A549 treated with Hydrocortisone at 1 μM for 4 hours (cell line): ENCODE measurements at places on chromosomes 11 and 22. TPM values are rescaled to one million over a fixed set of nuclear protein-coding genes. Genes with fewer than 3 reads are reported as not detected.

ACRV1 gene
- total RNA-seq, result 0.08 TPM in 1 of 5 replicates, not detected in the others

APOL5 gene
- total RNA-seq, result not detected in 5 replicates

SVIP gene
- 8.6 to 14.3 TPM (median 13.1 TPM) in 5 replicates for total RNA-seq

TMPRSS5 gene
- 0.07 to 0.15 TPM (median 0.08 TPM) in 5 replicates for total RNA-seq

DUSP8 gene
- 0.74 to 1.5 TPM (median 1.2 TPM) in 5 replicates for total RNA-seq

YPEL1 gene
- 0.14 to 0.47 TPM (median 0.23 TPM) in 5 replicates for total RNA-seq

SMTNL1 gene
- not detected in 5 replicates for total RNA-seq

CD3G gene
- not detected in 5 replicates for total RNA-seq

EXPH5 gene
- 0.02 to 0.05 TPM (median 0.02 TPM) in 5 replicates for total RNA-seq

TCP11L1 gene
- total RNA-seq, result 18.9 to 31.4 TPM (median 23.4 TPM) in 5 replicates

EIF4G2 gene
- 490 to 851 TPM (median 552 TPM) in 5 replicates for total RNA-seq

EFCAB6 gene
- total RNA-seq, result 0.30 to 0.55 TPM (median 0.40 TPM) in 5 replicates

IL17REL gene
- total RNA-seq, result 0.05 to 0.06 TPM in 2 of 5 replicates, not detected in the others

SCO2 gene
- total RNA-seq, result 2.2 to 6.4 TPM (median 5.4 TPM) in 5 replicates
